CD4-positive, alpha-beta T cell treated with Interleukin-10 for 1 hour (primary cell): ENCODE measurements at places on chromosomes 1 and 21.

- DNase-seq, result no peak
Observed at GRCh38 chr1:17564458-17565393, 25.2 kb downstream of the ARHGEF10L start.

DNA sequence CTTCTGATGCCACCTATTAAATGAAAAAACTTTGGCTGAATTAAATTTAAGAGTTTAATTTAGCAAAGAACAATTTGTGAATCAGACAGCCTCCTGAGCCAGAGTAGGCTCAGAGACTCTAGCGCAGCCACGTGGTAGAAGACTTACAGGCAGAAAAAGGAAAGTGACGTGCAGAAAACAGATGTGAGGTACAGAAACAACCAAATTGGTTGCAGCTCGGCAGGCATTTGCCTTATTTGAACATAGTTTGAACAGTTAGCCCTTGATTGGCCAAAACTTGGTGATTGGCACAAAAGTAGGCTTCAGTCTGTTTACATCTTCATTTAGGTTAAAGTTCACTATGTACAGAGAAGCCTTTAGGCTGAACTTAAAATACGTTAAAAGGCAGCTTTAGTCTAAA, 22.9 kb downstream of the TCP10L start:
- DNase-seq, result no peak

DNA sequence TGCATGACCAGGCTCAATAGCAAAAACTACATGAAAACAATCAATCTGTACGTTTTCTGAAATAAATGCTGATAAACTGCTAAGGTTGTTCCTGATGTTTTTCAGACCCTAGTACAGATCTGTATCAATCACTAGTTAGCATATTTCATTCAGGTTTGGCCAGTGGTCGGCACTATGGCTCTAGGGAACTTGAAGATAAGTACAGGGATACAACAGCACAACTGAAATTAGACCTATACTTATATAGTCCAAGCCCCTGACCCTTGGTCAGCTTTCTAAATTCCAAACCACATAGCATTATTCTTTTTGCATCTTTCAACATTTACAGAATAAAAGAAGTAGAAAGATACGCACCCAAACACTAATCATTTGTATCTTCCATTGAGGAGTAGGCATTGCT, 142.7 kb downstream of the PLPPR4 start:
- DNase-seq, result no peak

GRCh38 chr1:221015159-221015790, 136.0 kb downstream of the HLX start:
- no peak for DNase-seq

DNA sequence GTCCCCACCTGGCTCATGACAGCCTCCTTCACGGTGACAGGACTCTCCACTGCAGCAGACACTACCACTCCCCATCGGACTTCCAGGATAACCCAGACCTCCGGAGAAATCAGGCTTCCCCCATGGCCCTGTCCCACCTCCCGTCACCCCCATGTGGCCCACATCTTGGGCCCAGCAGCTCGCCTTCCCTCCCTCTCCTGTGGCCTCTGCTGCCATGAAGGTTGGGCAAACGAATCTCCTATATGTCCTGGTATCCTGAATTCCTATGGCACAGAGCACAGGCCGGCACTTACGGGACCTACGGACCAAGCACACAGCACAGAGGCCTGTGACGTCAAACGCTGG, 82.0 kb downstream of the NPHP4 start:
- no peak for DNase-seq

- no peak for DNase-seq
Observed at GRCh38 chr1:20584890-20585289, 4.0 kb upstream of the CDA start.

DNA sequence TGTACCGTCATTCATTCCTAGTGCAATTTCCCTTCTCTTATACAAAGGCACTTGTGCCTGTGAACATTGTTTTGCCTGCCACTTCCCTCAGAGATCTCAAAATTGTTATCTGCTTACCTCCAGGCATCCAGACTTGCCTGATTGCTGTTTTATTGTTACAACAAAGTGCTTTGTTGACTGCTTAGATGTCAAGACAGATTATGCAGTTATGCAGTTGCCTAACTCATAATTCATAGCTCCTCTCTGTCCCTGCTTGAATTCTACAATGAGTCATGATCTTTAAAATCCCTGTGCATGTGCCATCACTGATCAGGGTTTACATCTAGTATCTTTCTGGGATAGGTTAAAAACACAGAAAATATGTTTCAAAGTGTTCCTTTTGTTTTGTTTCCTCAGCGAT, 24.5 kb downstream of the CXADR start:
- DNase-seq, result no peak

GRCh38 chr1:115331558-115332331, 6.3 kb downstream of the NGF start:
- no peak for DNase-seq

- no peak for DNase-seq
Observed at GRCh38 chr1:232101231-232101630, 474.6 kb downstream of the DISC1 start.

GRCh38 chr1:28565726-28566125, 12.8 kb downstream of the TRNAU1AP start:
- DNase-seq, result no peak

- DNase-seq, result no peak
Observed at GRCh38 chr1:59714966-59715365, 99.8 kb upstream of the HOOK1 start.

DNA sequence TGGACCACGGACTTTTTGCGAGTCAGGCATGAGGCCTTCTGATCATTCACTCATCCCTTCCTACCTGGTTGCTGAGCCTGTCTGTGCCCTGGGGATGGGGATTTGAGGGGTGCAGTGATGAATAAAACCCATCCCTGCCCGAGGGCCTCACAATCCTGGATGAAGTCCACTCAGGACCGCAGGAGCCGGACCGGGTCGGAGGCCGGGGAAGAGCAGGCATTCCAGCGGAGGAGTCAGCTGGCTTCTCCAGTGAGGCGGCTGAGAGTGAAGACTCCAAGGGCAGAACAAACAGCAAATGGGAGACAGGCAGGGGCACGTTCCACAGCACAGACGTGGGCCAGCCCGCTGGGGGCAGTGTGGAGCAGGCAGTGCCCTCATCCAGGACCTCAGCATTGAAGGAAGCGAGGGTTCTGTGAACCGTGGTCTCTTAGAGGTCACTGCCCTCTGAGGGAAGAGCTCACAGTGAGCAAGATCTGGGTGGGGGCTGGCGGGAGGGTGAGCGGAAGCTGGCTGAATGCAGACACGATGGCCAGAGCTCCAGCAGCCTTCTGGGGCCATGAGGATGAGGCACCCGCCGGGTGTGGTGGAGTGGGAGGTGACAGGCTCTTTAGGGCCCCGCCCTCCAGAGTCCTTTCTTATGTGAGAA, 10.9 kb upstream of the LRRC3 start:
- DNase-seq, result no peak

GRCh38 chr1:155069551-155070157, 6.1 kb downstream of the EFNA4 start:
- DNase-seq, result no peak

DNA sequence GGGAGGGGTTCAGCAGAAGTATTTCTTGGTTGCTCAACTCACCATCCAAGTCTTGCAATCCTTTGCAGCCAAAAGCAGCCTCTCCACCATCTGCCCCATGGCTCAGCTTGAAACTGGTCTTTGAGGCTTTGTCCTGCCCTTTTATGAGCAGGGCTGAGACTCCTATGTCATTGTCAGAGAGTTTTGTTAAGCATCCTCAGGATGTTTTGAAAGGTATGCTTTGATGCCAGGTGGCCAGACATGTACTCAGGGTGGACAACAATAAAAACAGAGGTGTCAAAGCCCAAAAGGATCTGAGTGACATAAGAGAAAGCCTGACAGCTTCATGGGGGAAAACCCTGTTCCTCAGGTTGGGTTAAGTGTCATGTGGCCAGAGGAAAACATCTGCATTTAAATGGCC, 310.5 kb downstream of the PRDM2 start:
- no peak for DNase-seq

DNA sequence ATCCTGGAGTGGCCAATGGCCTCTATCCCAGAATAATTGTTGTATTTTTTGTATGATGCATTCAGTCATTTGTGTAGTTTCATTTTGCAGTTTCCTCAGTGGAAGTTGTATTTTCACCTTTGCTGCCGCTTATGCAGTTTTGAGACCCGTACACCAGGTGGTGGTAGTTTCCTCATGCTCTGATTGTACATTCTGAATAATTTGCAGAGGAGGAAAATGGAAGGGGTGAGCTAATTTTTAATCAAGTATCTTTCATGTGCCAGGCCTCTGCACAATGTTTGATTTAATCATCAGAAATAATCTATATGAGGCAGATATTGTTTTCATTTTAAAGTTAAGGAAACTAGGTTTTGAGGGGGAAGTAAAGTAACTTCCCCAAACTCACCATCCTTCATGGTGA, 29.5 kb downstream of the HLX start:
- DNase-seq, result no peak

GRCh38 chr1:156560585-156561163, 11.7 kb downstream of the IQGAP3 start:
- DNase-seq, result no peak
